Testis (tissue), 5 donors: ENCODE measurements at places on chromosomes 6 and 20. TPM values are rescaled to one million over a fixed set of nuclear protein-coding genes. Genes with fewer than 3 reads are reported as not detected.

GRCh38 chr6:14944593-14944992, 301.3 kb upstream of the JARID2 start:
- no peak overlapping the region for H3K4me3 ChIP-seq
- H3K27me3 ChIP-seq: no peaks in the 10 kb centered on the region
- no peaks in the 10 kb centered on the region for H3K36me3 ChIP-seq
- H3K4me1 ChIP-seq: no peaks in the 10 kb centered on the region
- no peak overlapping the region for H3K27ac ChIP-seq
- no peak for DNase-seq

The FBXO5 gene
- polyA plus RNA-seq: 6.0 TPM

DNA sequence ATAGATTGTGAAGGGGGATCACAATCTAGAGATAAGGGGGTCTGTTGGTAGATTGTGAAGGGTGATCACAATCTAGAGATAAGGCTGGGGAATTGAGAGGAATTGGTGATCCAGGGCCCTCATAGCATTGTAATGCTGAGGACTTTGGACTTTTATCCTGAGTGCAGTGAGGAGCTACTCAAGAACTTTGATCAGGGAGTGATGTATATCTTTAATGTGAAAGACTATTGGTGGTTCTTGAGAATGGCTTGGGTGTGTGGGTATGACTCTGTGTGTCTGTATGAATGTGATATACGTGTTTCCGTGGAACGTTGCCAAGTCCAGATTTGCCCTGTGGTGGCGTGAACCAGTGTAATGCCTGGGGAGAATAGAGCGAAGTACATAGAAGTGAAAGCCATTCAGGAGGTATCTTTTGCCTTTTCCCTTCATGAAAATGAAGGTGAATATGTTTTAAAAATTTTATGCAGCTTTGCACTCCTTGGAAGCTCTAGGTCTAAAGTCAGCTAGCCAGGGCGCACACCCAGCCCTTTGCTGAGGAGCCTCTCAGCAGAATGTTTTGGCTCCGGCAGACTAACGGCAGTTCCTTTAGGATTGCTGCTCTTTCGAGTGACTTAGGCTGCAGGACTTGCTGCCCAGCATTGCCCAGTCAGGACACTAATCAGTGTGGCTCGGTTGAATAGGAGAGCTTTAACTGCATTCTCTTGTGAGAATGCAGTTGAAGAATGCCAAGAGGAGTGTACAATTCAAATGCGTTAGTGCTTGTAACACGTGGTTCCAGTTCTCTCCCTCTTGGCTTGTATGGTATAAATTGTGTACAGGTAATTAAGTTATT, 3.5 kb downstream of the ZFAND3 start:
- peaks cover 35% of the 10 kb centered on the region for H3K4me1 ChIP-seq
- no peak overlapping the region for H3K4me3 ChIP-seq
- peak; percentile 30 for DNase-seq
- no peaks in the 10 kb centered on the region for H3K27me3 ChIP-seq

- peaks cover 12% of the 10 kb centered on the region for H3K4me1 ChIP-seq
- H3K36me3 ChIP-seq: no peaks in the 10 kb centered on the region
- no peaks in the 10 kb centered on the region for H3K27me3 ChIP-seq
- H3K4me3 ChIP-seq: no peak overlapping the region
- no peak overlapping the region for H3K27ac ChIP-seq
Measured at GRCh38 chr20:25288291-25289181, 40.7 kb downstream of the PYGB start.

DNA sequence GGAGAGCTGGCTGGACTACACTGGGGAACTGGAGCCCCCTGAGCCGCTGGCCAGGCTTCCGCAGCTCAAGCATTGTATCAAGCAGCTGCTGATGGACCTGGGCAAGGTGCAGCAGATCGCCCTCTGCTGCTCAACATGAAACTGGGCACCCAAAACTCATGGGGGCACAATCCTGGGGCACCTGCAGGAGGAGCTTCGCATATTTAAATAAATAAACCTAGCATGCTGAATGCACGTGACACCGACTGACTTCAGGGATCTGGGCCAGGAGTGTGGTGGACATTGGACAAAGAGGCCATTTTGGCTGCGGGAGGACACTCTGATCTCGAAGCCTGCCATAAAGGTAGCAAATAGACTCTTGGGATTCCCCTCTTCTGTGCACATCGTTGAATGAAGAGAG, 6.8 kb downstream of the SCAND1 start:
- H3K4me3 ChIP-seq: no peak overlapping the region
- H3K4me1 ChIP-seq: peaks cover 6% of the 10 kb centered on the region
- H3K27me3 ChIP-seq: no peaks in the 10 kb centered on the region
- no peak overlapping the region for H3K27ac ChIP-seq

DNA sequence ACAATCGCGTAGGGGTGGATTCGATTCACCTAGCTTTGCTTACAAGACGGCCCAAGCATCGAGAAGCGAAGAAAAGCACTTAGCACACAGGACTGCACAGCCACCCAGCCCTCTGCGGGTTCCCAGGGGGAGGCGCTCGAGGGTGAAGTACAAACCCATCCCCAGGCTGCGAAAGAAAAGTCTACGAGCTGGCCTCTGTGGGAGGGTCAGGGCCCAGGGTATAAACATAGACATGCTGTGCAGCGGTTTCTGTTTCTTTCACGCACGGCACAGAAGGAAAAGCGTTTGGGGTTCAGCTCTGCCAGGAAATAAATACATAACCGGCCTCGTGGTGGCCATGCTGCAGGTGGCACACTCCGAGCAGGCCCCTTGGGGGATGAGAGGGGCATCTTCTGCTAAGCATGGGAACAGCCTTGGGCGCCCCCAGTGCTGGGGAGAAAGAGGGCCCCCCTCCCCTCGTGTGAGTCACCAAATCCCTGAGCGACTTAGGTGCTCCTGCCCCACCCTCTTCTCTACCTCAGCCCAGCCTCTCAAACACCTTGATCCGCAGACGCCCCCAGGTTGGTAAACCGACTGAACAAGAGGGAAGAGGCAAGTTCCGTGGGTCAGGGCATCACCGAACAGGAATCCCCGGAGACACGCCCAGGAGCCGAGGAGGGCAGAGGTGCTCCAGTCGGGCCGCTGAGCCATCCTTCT, 91.6 kb upstream of the RIPOR2 start:
- no peak overlapping the region for H3K27ac ChIP-seq
- H3K4me1 ChIP-seq: no peaks in the 10 kb centered on the region

- no peaks in the 10 kb centered on the region for H3K36me3 ChIP-seq
- no peaks in the 10 kb centered on the region for H3K4me1 ChIP-seq
- DNase-seq: no peak
- H3K27ac ChIP-seq: no peak overlapping the region
- no peaks in the 10 kb centered on the region for H3K27me3 ChIP-seq
- H3K4me3 ChIP-seq: no peak overlapping the region
Measured at GRCh38 chr6:125231133-125231532, 70.6 kb downstream of the HDDC2 start.

The HSPA12B gene
- 8.0 TPM for polyA plus RNA-seq

DNA sequence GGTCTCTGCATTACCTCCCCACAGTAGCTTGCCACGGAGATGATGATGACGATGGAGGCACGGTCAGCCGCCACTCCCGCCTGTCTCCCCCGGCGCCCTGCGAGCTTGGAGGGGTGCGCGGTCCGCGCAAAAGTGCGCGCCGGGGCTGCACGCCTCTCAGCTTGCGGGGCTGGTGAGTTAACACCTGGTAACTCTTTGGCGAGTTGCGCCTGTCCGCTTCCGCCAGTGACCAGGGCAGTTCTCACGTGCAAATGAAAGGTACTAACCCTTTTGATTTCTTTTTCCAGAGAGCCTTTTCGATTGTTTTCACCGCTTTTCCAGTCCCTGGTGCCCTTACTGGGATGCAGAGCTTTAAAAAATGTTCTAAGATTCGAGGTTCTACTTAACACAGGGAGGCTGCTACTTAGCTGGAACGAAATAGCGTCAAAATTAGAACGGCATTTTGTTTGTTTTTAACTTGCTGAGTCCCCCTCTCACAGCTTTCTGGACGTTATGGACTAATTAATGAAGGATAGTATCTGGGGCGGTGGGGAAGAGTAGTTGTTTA, 6.2 kb downstream of the GRIK2 start:
- no peaks in the 10 kb centered on the region for H3K27me3 ChIP-seq
- H3K36me3 ChIP-seq: no peaks in the 10 kb centered on the region
- H3K4me3 ChIP-seq: no peak overlapping the region
- peaks cover 3% of the 10 kb centered on the region for H3K4me1 ChIP-seq
- no peak for DNase-seq

DNA sequence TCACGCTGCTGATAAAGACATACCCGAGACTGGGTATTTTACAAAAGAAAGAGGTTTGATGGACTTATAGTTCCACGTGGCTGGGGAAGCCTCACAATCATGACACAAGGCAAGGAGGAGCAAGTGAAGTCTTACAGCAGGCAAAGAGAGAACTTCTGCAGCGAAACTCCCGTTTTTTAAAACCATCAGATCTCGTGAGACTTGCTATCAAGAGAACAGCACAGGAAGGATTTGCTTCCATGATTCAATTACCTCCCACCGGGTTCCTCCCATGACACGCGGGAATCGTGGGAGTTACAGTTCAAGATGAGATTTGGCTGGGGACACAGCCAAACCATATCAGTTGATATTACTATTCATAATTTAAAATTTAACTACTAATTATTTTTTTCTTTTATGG, 157.3 kb upstream of the ATXN1 start:
- peak; percentile 16 for DNase-seq
- H3K27ac ChIP-seq: no peak overlapping the region
- H3K36me3 ChIP-seq: no peaks in the 10 kb centered on the region

The SLC22A16 gene
- polyA plus RNA-seq: 49.5 TPM
